Activated T-helper 1 cell treated with anti-CD3 and anti-CD28 coated beads, Interleukin-12 subunit alpha, Interleukin-12 subunit beta, Interleukin-2, Interleukin-4 antibody, amounts not matched to agents 30 ng/mL and 10 ng/mL and 1 ng/mL, durations not matched to agents 14 hours and 24 hours and 36 hours (primary cell): ENCODE measurements at places on chromosomes 7 and 10.

DNA sequence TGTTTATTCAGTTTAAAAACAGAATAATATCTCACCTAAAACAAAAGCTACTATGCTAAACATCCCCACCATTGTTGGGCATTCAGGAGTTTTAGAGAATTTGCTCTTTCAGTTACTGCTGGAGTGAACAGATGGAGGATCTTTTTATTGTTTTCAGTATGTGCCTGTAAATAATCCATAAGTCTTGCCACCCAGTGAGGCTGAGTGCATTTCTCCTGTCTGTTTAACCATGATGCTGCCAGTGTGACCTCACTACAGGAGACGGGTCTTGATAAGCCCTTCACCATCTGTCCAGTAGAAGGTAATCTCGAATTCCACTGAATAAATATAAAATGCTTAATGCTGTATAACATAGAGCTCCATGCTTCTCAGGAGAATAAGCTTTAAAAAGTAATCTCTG, 430.9 kb downstream of the POM121L12 start:
- no peak for DNase-seq

DNA sequence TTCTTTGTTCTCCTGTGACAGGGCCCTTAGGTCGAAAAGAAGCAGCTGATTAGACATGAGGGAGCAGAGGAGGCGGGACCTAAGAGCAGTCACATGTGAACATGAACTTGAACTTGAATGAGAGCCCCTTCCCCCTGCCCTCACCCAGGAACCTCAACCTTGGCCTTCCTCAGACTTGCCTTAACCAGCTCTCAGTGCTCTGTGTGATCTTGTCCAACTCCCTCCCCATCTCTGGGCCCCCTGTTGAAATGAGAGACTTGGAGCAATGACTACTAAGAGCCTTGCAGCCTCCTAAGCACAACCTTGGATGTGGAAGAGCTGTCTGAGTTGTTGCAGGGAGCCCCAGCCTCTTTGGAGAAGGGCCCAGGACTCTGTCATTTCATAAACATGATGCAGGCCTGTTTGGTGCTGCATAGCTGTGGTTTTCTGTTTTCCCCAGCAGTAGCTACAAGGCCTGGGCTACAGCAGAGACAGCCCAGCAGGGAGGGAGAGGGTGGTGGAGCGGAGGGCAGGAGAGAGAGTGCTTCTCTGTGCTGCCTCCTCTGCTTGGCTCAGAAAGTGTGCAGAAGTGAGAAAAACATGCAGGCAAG, 123.9 kb upstream of the ZMIZ1 start:
- no peak for DNase-seq

GRCh38 chr10:124436191-124436638, 13.6 kb downstream of the NKX1-2 start:
- DNase-seq = no peak

DNA sequence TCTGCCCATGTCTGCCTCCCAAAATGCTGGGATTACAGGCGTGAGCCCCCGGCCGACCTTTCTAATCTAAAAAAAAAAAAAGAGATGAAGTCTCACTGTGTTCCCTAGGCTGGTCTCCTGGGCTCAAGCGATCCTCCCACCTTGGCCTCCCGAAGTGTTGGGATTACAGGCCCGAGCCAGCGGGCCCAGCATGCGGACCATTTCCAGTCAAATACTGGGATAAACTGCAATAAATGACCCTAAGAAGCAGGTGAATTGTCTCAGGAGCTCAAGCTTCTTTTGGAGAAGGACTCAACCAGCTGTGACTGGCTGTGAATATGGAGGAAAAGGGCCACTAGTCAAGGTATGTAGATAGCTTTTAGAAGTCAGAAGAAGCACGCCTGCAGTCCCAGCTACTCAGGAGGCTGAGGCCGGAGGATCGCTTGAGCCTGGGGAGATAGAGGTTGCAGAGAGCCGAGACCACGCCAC, 550 bp upstream of the CREM start:
- DNase-seq = no peak

GRCh38 chr7:130921391-130922180, 187.6 kb upstream of the KLF14 start:
- no peak for DNase-seq
